ENCODE measurements at places on chromosomes 5 and 9.

- no peak for DNase-seq
These were observed 584.6 kb upstream of the CDH18 start for GRCh38 chr5:20572614-20573013.

DNA sequence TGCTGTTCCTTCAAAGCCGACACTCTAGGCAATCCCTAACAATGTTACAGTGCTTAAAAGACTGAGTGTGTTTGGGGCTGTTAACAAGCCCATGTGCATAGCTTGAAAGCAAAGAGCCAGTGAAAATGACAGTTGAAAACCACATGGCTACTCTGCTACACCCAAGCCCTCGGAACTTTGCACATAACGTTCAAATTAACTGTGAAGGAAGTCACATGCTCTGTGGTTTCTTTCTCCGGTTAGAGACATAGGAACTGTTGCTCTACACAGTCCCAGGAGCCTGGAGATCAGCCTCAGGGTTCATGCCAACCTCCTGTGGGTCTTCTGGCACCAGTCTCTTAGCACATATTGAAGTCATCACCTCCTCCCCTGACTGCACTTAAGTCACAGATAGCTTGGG is 51.1 kb downstream of the C9orf152 start:
- DNase-seq, result peak; percentile 29

- no peak for DNase-seq
These were observed 15.2 kb upstream of the DNAJC25 start for GRCh38 chr9:111615928-111616327.

DNA sequence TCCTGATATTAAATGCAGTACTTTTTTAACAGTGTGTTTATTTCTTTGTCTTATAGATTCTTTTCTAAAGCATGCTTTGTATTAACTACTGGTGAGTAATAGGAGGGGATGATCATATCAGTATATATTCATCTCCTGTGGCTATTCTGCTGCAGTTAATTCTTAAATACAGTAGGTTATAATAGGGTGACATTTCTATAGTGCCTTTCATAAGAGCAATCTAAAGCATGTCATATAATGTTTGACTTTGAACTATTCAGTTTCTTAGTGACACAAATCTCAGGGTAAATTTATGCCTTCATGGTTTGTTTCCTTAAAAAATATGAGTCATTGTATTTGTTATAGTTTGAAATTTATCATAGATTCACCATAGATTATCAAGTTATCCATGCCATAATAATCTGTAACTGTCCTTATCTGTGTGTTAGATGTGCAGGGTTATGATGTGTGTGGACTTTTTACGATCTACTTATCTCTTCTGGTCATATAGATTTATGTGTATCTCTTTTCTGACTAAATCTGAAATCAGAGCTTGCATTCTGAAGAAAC is 1019.5 kb downstream of the NR2F1-AS1 start:
- DNase-seq, result no peak
